ENCODE measurements at places on chromosomes 4 and X. TPM values are rescaled to one million over a fixed set of nuclear protein-coding genes. Genes with fewer than 3 reads are reported as not detected.

Gene SRPK3
- total RNA-seq, result 4.5 TPM

DNA sequence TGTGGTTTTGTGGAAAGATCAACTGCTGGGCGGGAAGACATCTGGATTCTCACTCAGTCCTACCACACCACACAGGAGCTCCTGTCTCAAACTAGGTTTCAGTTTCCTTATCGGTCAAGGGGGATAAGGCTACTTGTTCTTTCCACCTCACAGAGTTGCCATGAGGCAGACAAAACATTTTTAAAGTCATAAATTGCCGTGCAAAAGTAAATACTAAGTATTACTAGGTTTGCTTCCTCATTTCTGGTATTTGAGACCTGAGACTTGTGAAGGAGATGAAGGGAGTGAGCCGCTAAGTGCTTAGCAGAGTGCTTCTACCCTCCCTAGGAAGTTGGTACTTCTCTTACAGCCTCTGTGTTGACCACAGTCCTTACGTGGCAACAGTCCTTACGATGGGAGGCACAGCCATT is 1.5 kb downstream of the LAP3 start:
- no peak for DNase-seq

GRCh38 chrX:149370097-149370496 is 135.0 kb downstream of the IDS start:
- DNase-seq, result no peak

GRCh38 chrX:99653352-99653751 is 756.7 kb downstream of the PCDH19 start:
- DNase-seq, result no peak

Gene RBMX
- 112 TPM for total RNA-seq

- DNase-seq, result no peak
Observed at GRCh38 chrX:53714580-53715345, 28.2 kb upstream of the HUWE1 start.

DNA sequence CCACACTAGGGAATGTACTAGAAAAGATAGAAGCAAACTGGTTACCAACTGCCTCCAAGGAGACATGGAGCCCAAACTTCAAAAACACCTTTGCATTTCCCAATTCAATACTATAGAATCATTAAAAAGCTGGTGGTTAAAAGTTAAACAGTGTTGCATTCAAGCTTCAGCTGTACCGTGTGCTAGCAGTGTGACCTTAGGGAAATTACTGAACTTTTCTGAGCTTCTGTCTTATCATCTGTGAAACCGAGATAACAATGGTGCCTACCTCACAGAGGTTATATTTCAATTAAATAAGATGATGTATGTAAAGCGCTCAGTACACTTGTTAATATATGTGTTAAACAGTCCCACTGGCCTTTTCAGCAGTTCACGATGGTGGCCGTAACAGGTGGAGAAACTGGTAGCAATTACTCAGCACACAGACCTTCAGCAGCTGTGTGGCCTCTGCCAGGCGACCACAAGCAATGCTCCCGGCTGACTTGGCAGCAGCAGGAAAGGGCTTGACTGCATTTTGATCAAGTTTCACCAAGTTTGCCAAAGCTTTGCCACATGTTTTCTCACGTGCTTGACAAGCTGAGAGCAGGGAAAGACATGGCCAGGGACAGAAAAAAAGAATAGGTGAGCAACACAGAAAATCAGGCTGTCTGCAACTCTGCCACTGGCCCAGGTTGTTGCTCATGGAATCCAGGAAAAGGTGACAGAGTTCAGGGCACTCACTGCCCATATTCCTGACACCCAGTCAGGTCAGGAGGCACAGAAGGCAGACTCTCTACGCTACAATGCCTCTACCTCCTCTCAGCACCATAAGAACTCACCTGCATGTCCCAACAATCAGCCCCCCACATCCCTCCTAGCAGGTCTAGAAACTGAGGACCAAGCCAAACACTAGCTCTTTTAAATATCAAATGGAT is 72.1 kb downstream of the PARM1 start:
- DNase-seq, result no peak

DNA sequence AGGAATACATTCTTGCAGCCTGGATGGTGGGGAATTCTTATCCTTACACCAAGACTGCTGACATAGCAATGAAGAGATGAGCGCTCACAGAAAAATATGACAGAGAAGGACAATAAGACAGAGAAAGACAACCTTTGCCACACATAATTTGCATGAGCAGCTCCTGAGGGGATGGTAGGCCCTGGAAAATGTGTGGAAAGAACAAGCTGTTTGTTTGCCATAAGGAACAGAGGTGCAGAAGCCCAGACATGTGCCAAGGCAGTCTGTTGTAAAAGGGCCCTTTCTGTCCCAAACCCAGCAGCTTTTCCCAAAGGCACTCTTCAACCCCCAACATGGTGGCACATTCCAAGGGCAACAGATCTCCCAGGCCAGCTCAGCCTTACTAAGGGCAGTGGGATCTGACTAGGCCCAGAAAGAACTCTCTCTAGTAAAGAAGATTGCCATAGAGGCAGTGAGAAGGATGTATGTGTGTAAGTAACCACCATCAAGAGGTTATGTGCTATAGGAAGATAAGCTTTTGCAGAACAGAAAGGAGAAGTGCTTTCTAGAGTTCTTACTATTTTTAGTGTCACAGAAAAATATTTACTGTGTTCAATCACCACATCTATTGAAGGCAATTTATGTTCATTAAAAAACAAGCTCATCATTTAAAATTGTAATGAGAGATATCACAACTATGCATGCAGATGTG is 287.0 kb upstream of the RASGEF1B start:
- DNase-seq, result no peak

- DNase-seq, result no peak
Observed at GRCh38 chr4:5416637-5417036, 291.7 kb downstream of the EVC2 start.

- DNase-seq, result no peak
Observed at GRCh38 chr4:161714022-161714751, 449.6 kb downstream of the FSTL5 start.

DNA sequence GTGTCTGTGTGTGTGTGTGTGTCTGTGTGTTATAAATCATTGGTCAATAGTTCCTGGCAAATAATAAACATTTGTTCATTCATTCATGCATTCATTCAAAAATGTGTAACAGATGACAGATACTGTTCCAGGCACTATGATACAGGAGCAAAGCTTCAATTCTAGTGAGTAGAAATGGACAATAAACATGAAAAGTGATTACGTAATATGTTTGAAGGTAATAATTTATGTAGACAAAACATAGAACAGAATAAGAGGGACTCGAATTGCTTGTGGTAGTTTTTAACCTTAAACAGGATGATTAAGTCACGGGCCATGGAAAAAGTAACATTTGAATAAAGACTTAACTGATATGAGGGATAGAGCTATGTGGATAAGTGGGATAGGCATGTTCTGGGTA is 90.1 kb upstream of the MAGEC2 start:
- no peak for DNase-seq

- DNase-seq, result no peak
Observed at GRCh38 chr4:182427554-182427953, 184.4 kb downstream of the TENM3 start.

DNA sequence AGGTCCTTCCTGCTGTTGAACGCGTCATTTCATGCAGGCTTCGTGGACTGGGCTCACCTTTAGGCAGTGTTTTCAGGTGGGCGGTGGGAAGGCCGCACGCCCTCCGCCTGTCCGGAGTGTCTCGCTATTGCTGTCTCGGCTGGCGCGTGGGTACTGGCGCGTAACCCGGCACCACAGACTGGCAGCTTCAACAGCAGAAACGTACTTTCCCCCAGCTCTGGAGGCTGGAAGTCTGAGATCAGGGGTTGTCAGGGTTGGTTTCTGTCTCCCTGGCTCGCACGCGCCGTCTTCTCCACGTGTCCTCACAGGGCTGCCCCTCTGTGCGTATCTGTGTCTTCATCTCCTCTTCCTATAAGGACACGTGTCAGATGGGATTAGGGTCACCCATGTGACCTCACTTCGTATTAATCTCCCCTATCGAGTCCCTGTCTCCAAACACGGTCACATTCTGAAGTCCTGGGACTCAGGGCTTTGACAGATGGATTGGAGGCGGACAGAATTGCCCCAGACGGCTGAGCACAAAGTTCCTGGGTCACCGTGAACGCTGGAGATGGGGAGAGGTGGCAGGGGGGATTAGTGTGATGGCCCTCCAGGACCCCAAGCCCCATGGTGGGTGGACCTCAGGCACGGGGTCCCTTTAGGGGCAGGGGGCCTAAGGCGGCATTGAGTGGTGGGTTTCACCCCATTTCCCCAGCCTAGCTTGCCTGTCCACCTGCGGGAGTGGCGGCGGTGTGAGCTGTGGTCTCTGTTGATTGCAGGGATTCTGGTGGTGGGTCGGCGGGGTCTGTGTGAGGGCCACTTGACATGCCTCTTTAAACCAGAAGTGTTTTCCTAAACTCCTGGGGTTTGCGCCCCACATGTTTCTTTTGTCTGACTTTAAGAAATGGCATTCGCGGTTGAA is 83.4 kb upstream of the LRPAP1 start:
- DNase-seq, result no peak

GRCh38 chr4:136012220-136012619 is 1520.1 kb downstream of the PCDH18 start:
- DNase-seq, result no peak

GRCh38 chrX:15512401-15512965 is 11.9 kb downstream of the BMX start:
- DNase-seq, result no peak

DNA sequence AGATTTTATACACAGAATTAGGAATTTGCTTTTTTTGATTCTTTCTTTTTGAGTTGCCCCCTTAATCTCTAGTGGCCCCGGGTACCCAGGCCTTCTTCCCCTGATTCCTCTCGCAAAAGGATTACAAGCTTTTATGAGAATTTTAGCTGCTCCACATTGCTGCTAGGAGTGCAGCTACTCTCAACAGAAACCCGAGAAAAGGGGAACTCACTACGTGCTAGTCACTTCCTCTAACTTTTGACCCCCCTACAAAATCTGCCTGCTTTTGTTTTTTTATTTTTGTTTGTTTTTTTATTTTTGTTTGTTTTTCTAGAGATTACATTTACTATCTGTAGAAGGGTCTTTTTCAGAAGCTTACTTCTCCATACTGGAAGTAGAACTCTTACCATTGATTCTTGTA is 64.1 kb downstream of the ZNF81 start:
- no peak for DNase-seq

Gene EDNRA
- total RNA-seq, result 31.4 TPM

- DNase-seq, result no peak
Observed at GRCh38 chr4:186104890-186105646, 564 bp downstream of the FAM149A start.

- no peak for DNase-seq
Observed at GRCh38 chr4:85815796-85816459, 341.0 kb downstream of the ARHGAP24 start.

Gene SLC7A11
- 0.75 TPM for total RNA-seq

DNA sequence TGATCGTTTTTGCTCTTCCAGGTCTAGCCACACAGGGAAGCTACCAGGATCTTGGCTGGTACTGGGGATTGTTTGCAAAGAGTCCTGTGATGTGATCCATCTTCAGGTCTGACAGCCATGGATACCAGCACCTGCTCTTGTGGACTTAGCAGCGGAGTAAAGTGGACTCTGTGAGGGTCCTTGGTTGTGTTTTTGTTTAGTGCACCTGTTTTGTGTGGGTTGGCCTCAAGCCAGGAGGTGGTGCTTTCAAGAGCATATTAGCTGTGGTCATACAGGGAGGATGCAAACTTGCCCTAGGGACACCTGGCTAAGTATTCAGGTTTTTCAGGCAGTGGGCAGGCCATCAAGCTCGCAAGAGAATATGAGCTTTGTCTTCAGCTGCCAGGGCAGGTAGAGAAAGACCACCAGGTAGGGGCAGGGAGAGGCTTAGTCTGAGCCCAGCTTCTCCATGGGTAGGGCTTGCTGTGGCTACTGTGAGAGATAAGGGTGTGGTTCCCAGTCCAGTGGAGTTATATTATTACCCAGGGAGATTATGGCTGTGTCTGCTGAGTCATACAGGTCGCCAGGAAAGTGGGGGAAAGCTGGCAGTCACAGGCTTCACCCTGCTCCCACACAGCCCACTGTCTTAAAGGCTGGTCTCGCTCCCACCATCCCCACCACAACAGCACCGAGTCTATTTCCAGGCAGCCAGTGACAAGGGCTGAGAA is 293.7 kb downstream of the PCDH18 start:
- no peak for DNase-seq

DNA sequence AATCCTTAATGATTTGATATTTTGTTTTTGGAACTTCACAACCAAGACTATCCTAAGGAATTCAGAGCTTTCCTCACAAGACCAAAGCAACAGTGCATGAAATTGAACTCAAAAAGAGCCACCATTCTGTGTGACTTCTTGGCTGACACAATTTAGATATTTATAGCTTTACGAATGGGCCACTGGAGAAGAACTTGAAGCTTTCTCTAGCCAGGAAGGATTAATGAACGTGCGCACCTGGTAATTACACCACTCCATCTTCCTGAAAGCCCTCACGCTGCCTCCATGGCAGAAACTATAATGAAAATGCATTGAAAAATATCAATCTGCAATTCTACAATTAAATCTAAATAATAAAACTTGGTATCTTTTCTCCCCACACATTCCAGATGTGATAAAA is 1057.8 kb downstream of the DMD start:
- no peak for DNase-seq

GRCh38 chr4:2446656-2447564 is 22.0 kb upstream of the RNF4 start:
- DNase-seq, result no peak

Gene WWC2
- total RNA-seq, result 3.8 TPM

GRCh38 chr4:100641336-100641735 is 123.5 kb upstream of the EMCN start:
- no peak for DNase-seq

Gene PCDH19
- total RNA-seq, result 11.0 TPM

DNA sequence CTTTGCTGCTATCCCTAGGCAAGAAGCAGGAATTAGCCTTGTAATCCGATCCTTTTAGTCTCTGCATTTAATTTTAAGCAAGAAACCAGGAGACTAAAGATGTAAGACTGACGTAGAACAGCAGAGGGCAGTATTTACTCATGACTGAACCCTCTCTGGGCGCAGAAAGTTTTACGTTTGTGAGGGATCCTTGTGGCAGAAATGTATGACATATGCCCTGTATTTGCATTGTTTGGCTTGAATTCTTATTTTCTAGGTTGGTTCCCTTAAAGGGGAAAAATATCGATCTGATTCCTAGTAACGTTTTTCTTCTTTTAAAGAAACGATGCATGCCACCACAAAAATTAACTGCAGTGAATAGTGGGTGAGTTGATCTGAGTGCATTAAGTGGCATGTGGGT is 1.3 kb upstream of the FAT4 start:
- peak; percentile 65 for DNase-seq

- DNase-seq, result no peak
Observed at GRCh38 chr4:39442998-39443397, 15.7 kb downstream of the RPL9 start.

Gene GBA3
- not detected for total RNA-seq

Gene TKTL2
- total RNA-seq, result not detected

GRCh38 chrX:1355131-1356046 is 18.8 kb downstream of the IL3RA start:
- DNase-seq, result no peak

- no peak for DNase-seq
Observed at GRCh38 chr4:89784686-89785231, 52.2 kb downstream of the SNCA start.
